ENCODE measurements at places on chromosomes 2 and 18. TPM values are rescaled to one million over a fixed set of nuclear protein-coding genes. Genes with fewer than 3 reads are reported as not detected.

MOGAT1 gene
- not detected for total RNA-seq

FRZB gene
- total RNA-seq, result 0.66 TPM

TRAPPC8 gene
- total RNA-seq, result 48.9 TPM

WNT6 gene
- not detected for total RNA-seq

IL1B gene
- 0.50 TPM for total RNA-seq

TMEM247 gene
- total RNA-seq, result not detected

DUSP2 gene
- total RNA-seq, result 0.66 TPM

All from aortic smooth muscle cell (primary cell).